Muscle of leg (tissue), 16 donors: ENCODE measurements at places on chromosomes 6 and 20. TPM values are rescaled to one million over a fixed set of nuclear protein-coding genes. Genes with fewer than 3 reads are reported as not detected.

The PLCB4 gene
- 5.7 TPM for total RNA-seq

DNA sequence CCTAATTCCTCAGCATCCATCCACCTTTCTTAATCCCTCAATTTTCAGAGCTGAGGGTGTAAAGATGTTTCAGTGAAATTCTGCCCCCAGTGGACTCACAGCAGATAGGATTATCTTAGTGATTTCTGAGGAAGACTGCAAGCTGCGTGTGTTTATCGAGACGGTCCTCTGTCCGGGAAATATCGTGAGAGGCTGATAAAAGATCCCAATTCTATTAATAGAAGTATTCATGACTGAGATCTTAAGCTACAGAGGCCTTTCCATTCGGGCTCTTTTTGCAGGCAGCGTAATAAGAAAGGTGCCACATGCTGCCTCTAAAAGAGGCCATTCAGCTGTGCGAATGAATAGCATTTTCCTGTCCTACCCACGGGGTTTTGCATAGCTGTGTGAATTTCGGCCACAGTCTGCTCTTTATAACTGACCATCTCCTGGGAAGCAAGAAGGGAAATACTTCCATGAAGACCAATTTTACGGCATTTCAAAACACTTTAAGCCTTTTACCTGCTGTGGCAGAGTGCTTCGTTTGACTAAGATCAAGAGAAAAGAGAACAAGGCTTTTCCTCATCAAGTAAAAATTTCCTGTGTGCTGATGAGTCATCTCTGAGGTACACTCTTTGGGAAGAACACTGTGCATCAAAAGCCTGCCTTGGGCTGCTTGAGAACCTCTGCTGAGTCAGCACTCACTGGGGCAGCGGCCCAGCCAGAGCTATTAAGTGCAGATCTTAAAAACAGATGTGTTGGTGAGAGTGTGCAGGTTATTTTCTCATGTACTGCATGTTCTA lies 208.8 kb downstream of the ARHGAP18 start:
- DNase-seq, result peak; percentile 94

The OXT gene
- 0.66 TPM for total RNA-seq

GRCh38 chr6:124868481-124868880 lies 93.8 kb upstream of the RNF217 start:
- no peak for DNase-seq

DNA sequence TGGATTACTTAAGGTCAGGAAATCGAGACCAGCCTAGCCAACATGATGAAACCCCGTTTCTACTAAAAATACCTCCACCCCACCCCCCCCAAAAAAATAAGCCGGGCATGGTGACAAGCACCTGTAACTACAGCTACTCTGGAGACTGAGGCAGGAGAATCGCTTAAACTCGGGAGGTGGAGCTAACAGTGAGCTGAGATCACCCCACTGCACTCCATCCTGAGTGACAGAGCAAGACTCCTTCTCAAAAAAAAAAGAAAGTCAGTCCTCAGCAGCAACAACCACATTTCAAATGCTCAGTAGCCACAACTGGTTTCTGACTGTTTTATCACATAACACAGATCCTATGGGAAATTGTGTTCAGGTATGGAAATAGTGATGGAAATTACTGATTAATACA lies 135.3 kb downstream of the HFE start:
- DNase-seq, result no peak

The ADAM33 gene
- total RNA-seq, result 52.8 TPM

- no peak for DNase-seq
Measured at GRCh38 chr6:13433709-13434121, 53.7 kb downstream of the GFOD1 start.

DNA sequence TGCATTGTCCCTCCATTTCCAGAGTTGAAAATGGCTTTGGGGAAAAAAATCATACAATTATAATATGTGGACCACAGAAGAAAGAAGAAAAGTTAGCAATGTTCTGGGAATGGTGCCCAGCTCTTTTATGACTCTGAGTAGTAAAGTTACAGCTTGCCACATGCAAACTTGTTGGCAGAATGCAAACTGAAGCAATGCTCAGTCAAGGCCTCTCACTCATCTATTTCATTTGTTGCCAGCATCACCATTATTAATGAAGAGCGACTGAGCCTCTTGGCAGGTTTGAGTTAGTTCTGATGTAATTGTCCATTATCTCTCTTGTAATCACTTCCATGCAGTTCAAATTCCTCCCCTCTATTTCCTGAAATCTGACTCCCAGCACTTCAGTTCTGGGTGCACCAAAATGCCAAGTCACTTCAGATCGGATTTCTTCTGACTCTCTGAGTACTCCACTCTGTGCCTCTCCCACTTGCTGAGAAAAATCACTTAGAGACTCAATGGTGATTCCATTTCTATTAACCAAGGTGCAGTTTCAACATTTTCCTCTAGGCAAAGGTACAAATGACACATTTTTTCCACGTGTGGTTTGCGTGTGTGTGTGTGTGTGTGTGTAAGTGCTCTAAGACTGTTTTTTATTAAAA lies 154.4 kb upstream of the STMND1 start:
- DNase-seq, result peak; percentile 97

GRCh38 chr6:117739869-117740268 lies 64.6 kb downstream of the NUS1 start:
- DNase-seq, result no peak

The LAMA4 gene
- 219 TPM for total RNA-seq

DNA sequence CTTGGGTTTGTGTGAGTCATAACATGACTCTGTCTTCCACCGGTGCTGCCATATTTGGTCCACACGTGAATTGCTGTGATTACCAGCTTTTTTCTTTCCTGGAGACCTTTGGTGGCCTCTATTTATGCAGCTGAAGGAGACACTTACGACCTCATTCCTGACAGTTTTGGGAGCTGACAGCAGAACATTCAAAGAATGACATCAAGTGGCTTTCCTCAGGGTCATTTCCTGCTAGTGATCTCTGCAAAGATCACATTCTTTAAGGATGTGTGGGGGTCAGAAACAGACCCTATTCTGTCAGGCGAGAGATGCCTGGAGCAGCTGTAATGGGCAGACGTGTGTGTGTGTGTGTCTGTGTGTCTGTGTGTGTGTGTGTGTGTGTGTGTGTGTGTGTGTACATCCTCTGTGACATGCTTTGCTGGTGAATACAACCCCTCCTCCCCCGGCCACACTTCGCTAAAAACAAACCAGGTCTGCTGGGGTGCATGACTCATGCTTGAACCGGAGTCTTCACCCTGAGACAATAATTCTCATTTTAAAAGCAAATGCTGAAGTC lies 115.6 kb downstream of the TMEM170B start:
- peak; percentile 34 for DNase-seq

GRCh38 chr6:28742668-28743270 lies 181.0 kb downstream of the TRIM27 start:
- peak; percentile 3 for DNase-seq

DNA sequence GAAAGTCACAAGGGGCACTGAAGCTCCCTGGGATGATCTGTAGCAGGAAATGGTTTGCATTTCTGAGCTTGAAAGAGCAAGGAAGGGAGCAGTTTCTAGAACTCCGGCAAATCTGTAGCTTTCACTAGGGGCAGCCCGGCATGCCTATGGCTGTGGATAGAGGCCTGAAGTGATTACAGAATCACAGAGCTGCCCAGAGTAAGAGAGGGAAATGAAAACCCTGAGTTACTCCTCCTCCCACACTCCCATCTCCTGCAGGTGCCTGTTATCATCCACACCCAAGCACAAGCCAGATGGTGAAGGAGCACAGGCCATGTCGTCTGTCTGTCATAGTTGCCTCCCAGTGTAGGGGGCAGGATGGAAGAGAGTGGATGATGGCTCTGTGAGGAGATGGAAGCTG lies 37.1 kb downstream of the HLA-F start:
- DNase-seq, result no peak

- DNase-seq, result peak; percentile 37
Measured at GRCh38 chr6:30207619-30208295, 5.4 kb downstream of the TRIM26 start.

The PLA2G7 gene
- 1.2 TPM for total RNA-seq

DNA sequence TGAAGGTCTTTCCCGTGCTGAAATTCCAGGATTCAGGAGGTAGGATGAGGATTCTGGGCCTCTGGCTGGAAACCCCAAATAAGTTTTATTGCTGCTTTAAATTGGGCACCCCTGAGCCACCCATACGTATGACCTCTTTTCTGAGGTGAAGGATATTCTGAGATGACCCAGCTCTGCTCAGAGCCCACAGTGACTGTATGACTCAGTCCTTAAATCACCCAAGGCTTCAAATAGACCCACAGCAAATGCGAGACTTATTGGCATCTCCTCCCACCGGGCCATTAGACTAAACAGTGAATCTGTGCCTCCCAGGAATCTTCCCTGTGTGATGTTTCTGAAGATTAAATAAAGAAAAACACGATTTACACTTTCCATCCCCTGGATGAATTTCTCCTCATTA lies 9.5 kb downstream of the SIRPG start:
- no peak for DNase-seq

The PROCR gene
- 51.9 TPM for total RNA-seq

- DNase-seq, result no peak
Measured at GRCh38 chr6:66865771-66866170, 1158.7 kb upstream of the EYS start.

DNA sequence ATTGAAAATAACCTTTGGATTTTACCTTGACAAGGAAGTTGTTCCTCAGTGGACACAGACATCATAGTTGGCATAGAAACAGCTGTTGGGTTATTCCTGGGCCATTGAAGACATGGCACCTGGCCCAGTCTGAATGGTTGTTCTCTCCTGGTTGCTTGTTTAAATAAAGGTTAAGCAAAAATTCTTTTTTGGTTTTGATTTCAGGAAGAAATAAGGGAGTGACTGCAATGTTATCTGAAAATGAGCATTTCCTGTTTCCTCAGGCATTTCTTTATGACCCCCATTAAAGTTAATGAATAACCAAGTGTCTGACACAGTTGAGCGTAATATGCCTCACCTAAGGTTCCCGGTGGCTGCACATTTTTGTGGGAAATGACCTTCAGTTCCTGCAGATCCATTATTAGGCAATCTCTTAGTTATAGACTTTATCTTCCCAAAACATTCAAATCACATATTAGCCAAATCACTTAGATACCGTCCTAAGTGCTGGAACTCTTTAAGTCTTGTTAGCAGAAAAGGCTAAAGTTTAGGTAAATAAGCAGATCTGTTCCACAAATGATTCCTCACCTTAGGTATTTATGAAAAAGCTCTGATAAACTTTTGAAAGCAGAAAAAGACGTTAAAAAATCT lies 648.7 kb upstream of the FLRT3 start:
- DNase-seq, result no peak

The DEFB121 gene
- total RNA-seq, result not detected

The RIPPLY2 gene
- not detected for total RNA-seq

DNA sequence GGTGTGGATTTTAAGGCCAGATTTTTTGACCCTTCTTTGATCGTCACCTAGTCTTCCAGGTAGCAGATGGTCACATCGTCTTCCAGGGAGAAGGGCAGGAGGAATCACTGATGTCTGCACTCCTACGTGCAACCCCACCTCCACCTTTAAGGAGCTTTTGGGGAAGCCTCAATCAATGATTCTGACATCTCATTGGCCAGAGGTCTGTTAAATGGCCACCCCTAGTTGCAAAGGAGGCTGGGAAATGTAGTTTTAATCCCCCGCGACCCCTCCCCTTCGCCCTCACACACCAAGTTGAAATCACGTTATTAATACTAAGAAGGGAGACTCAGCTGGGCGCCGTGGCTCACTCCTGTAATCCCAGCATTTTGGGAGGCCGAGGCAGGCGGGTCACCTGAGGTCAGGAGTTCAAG lies 151.4 kb downstream of the BCAS1 start:
- DNase-seq, result no peak

DNA sequence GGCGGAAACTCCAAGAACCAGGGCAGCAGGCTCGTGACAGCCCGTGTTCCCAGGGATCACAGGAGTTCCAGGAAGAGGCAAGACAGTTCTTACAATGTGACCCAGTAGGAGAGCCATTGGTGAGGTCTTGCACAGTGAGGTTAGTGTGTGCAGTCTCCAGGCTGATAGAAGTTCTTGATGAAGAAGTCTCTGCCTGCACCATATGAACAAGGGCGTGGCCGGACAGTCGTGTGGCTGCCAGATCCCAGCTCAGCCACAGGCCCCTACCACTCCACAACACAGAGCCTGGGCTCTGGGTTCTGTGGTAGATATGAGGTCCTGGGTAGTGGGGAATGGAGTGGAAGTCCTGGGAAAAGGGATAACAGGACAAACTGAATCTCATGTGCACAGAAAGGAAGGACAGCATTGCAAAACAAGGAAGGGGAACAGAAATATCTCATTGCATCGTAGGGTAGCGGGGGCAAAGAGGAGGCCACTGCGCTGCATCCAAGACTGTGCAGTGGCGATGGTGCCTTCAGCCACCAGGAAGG lies 65.2 kb downstream of the STX11 start:
- DNase-seq, result peak; percentile 59

- DNase-seq, result no peak
Measured at GRCh38 chr6:36753671-36754405, 56.2 kb downstream of the RAB44 start.

The C6orf118 gene
- 0.89 TPM for total RNA-seq

DNA sequence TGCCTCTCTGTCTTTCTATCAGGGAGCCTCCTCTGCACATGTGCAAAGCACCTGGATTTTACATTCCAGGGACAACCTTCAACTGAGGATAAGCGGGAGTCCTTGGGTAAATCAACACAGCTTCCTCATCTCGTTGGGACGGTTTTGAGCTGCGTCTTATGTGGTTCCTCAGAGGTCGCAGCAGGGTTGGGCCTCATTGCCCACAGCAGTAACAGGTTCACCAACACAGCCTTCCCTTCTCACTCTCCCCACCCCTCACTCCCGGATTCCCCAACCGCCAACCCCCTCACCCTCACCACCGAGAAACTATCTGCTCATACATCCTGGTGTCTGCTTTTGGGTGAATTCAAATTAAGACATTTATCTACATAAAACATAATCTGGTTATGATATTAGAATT lies 155.8 kb upstream of the GGTLC1 start:
- DNase-seq, result no peak

DNA sequence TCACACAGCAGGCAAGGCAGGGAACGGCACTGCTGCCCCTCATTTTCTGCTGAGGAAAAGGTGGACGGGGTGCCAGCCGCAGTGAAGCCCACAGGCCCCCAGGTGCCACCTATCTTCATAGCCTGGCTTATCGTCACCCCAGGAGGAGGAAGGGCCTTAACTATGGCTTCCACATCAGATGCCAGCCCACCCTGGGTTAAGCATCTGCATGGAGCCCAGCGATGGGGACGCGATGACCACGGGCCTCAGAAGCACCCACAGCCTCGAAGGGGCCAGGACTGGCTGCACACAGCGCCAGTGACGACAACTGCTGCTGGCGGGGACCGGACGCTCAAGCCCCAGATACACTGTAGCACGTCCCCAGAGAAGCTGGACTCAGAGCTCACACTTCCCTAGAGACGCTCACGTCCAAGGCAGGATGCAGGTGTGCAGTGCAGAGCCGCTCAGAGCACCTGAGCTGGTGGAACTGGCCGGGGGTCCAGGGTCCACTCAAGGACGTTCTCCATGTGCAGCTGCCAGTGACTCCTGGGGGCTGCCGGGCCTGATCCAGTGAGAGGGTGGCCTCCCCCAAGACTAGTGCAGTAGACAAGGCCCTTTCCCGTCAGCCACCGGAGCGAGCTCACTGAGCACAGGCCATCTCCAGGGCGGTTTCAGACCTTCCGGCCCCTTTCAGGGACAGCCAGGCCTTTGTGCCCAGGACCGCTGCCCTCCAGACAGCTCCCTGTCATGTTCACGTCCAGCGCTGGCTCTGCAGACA lies 83.0 kb downstream of the YTHDF1 start:
- no peak for DNase-seq
